ENCODE measurements at places on chromosomes 1 and 21.

DNA sequence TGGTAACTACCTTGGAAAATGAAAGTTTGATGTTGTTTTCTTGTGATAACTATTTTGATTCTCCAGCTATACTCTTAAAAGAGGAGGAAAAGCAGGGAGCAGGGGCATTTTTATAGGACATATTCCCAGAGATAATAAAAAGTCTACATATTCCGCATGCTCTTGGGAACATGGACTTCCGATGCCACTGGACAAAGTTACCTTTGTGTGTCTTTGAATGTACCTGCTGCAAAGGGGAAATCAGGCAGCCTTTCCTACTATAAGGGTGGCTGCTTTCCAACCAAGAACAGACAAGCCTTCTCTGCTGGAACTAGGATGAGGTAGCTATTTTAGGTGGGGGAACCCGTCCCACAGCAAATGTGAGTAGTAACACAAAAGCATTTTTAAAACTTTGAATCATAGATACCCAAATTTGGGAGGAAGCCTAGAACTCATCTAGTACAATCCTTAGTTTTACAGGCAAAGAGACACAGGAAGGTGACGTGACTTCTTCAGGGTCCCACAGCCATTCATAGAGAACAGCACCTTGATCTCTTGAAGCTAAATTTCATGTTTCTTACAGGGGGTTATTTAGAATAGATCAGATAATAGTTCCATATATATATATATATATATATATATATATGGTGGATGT, 179.9 kb downstream of the FASLG start:
- no peak for DNase-seq

DNA sequence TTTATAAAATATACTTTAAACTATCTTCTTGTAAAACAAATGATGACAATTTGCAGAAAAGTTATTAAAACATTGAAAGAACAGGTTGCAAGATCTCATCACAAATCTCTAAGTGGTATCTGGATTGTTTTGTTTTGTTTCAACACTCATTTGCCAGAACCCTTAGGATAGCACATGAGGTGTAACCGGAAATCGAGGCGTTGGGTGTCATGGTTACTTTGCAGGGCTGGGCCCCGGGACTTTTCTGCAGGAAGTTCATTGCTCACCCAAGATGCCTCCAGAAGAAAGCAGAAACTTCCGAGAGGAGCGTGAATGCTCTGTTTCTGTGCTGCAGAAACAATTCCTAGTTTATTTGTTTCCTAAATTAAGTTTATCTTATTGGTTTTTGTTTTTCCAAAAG, 2.5 kb downstream of the DISC1 start:
- DNase-seq: no peak

DNA sequence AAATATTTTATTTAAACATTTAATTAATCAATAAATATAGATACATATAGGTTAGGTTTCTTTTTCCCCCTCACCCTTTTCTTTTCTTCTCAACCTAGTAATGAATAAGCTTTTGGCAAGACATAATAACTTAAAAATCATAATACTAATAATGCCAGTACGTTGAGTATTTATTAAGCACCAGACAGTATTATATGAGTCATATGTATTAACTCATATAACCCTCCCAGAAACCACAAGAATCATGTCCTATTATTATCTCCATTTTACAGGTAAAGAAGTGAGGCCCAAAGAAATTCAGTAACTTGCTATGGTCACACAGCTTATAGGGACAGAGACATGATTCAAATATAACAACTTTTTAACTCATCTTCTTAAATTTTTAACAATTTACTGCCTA, 834.5 kb upstream of the ADGRL2 start:
- no peak for DNase-seq

DNA sequence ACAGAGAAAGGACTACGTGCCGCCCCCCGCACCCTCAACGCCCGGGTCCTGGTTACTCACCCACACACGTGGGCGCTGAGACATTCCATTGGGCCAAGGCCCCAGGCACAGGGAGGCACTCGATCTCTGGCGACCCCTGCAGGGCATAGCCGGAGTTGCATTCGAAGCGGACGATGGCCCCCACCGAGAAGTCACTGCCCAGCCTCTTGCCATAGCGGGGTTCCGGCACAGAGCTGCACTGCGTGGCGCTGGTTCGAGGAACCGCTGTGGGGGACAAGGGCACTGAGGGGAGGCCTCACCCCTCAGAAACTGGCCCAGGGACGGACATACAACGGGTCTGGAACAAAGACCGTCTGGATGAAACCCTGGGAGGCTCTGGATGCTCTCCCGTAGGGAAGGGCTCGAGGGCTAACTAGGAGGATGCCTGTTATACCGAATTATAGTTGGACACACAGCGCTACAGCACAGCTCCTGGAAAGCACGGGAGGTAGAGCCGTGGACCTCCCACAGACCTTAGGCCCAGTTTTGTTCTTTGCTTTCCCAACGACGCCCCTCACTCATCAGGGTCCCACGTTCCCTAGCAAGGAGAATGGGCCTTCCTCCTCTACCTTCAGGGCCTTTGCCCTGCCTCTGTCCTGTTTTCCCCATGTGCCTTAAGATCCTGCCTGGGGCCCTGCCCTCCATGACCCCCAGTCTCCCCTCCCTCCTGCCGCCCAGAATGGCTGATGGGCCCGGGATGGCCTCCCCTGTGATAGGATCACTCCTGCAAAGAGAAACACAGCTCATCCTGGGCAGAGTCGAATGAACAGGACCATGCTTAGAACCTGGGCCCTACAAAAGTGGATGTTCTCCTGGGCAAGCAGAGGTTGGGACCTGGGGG, 152.8 kb downstream of the ZSCAN20 start:
- no peak for DNase-seq

- no peak for DNase-seq
Observed at GRCh38 chr1:219701476-219701875, 88.6 kb upstream of the ZC3H11B start.

- DNase-seq: no peak
Observed at GRCh38 chr1:94100785-94101612, 19.9 kb downstream of the ABCA4 start.

- DNase-seq: no peak
Observed at GRCh38 chr1:54604572-54605370, 18.6 kb downstream of the FAM151A start.

DNA sequence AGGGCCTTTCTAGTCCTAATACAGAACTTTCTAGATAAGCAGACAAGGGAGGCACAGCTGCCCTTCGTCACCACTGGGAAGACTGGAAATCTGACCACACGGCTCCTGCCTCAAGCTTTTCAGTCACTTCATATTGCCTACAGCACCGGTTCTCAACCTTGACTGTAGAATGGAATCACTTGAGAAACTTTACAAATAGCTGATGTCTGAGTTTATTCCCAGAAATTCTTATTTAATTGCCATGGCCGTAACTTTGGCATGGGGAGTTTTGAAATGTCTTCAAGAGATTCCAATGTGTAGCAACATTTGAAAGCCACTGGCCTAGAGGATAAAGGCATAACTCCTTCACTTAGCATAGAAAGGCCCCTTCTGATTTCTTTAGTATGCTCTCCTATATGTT, 42.4 kb upstream of the STMN1 start:
- DNase-seq: no peak

GRCh38 chr1:74584185-74584584, 71.8 kb upstream of the LRRC53 start:
- DNase-seq: no peak

GRCh38 chr1:79568411-79568810, 561.9 kb upstream of the ADGRL4 start:
- DNase-seq: no peak

- no peak for DNase-seq
Observed at GRCh38 chr1:184649451-184649888, 105.2 kb downstream of the EDEM3 start.

GRCh38 chr1:23807453-23807852, 6.9 kb upstream of the GALE start:
- DNase-seq: no peak

- no peak for DNase-seq
Observed at GRCh38 chr1:29271724-29272123, 35.4 kb downstream of the PTPRU start.

- no peak for DNase-seq
Observed at GRCh38 chr1:232226197-232226712, 403.7 kb downstream of the SIPA1L2 start.

Data from stimulated activated CD4-positive, alpha-beta T cell treated with anti-CD3 and anti-CD28 coated beads, Interleukin-4, amount 100 ng/mL, for 1 hour (primary cell).